ENCODE measurements at places on chromosomes 3 and 15. TPM values are rescaled to one million over a fixed set of nuclear protein-coding genes. Genes with fewer than 3 reads are reported as not detected.

WDR93 gene
- not detected for total RNA-seq

GOLGA8O gene
- not detected for total RNA-seq

MAPK6 gene
- total RNA-seq = 20.9 TPM

BLOC1S6 gene
- 70.8 TPM for total RNA-seq

GOLGA8M gene
- 5.0 TPM for total RNA-seq

YEATS2 gene
- 27.5 TPM for total RNA-seq

TGM4 gene
- not detected for total RNA-seq

MYEF2 gene
- 39.6 TPM for total RNA-seq

CPN2 gene
- total RNA-seq = not detected

Measured in tibial nerve (tissue), 4 donors.